ENCODE measurements at places on chromosomes 1 and 21.

- peak; percentile 72 for DNase-seq
Measured at GRCh38 chr1:160997323-160998038, 23.5 kb downstream of the F11R start.

- peak; percentile 86 for DNase-seq
Measured at GRCh38 chr21:44438531-44439210, 16.6 kb upstream of the LRRC3 start.

DNA sequence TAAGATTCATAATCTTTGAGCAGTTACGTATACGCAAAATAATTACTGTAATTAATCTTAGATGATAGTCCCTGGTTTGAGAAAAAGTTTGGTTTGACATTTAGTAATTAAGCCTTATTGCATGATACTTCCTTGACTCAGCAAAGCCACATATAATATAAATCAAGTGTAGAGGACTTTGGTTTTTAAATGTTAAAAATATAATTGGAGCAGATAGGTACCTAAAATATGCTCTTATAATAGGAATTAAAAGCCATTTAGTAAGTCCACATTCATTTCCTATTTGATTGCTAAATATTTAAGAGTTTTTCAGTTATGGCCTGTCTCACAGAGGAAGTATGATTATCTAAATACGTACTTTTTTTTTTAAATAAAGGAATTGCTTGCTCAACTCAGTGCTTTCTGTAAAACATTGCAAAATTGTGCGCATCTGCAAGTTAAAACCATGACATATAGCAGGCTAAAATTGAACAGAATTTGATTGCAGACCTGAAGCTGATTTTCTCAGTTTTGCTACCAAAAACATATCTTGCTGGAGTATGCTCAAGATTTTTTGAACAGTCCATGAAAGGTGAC lies 20.4 kb downstream of the RPE65 start:
- no peak for DNase-seq

- DNase-seq, result no peak
Measured at GRCh38 chr1:219119839-219120238, 53.8 kb upstream of the LYPLAL1 start.

DNA sequence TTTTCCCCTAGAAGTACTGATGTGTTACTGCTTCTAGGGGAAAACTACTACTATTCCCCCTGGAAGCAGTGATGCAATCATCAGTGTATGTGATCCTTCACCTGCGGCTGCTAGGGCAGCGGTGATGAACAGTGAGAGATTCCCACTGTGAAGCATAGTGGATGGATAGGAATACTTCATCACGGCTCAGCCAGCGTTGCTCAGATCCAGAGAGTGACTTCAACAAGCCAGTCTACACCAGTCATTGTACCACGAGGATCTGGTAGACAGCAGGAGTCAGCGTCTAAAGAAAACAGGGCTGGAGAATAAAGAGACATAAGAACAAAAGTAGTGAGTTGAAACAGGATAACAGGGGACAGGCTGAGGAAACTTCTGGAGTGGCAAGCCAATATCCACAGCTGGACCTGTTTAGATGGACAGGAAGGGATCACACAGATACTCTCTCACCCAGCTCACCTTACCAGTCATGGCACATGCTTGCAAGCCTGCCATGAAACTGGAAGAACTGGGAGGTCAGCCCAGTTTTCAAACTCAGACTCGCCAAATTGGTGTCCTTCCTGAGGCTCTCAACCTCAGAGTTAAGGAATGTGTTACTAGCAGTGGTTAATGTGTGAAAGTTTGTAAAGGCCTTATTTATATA lies 42.4 kb upstream of the LRRC52 start:
- no peak for DNase-seq

- DNase-seq, result peak; percentile 42
Measured at GRCh38 chr1:207818971-207819451, 67.2 kb downstream of the CD46 start.

GRCh38 chr1:30955448-30956015 lies 47.0 kb upstream of the SDC3 start:
- DNase-seq, result no peak

DNA sequence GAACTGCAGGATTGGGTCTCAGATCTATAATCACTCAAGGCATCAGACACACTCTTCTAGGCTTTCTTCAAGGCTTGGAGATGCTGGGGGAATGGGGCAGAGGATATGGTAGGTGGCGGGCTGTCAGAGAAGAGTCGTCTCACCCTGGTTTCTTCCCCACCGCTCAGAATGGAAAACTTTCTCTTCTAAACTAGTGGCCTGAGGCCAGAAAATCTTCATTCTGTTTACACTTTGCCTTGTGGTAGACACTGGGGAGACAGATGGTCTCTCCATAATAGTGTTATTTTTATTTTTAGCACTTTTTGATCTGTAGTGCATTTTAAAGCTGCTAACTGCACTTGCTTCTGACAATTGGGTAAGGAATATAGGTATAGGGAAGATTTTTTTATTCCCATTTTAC lies 2.6 kb downstream of the PRELP start:
- DNase-seq, result no peak

GRCh38 chr1:154616659-154617345 lies 8.8 kb upstream of the ADAR start:
- peak; percentile 70 for DNase-seq

- no peak for DNase-seq
Measured at GRCh38 chr1:172107316-172107975, 266.1 kb downstream of the DNM3 start.

DNA sequence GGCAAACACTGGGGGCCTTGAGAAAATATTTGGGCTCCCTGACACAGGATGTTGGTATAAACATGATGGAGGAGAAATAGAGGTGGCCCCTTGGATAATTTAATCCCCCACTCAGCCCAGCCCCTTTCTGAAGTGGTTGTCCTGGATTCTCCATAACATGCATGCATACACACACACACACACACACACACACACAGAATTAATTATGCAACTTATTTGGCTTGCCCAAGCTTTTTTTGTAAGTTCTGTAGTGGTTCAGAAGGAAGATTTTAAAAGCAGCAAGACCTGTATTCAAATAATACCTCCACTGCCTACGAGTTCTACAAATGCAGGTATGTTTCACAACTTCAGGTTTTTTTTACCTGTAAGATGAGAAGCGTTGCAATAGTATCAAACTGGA lies 15.0 kb downstream of the ATF3 start:
- DNase-seq, result no peak

DNA sequence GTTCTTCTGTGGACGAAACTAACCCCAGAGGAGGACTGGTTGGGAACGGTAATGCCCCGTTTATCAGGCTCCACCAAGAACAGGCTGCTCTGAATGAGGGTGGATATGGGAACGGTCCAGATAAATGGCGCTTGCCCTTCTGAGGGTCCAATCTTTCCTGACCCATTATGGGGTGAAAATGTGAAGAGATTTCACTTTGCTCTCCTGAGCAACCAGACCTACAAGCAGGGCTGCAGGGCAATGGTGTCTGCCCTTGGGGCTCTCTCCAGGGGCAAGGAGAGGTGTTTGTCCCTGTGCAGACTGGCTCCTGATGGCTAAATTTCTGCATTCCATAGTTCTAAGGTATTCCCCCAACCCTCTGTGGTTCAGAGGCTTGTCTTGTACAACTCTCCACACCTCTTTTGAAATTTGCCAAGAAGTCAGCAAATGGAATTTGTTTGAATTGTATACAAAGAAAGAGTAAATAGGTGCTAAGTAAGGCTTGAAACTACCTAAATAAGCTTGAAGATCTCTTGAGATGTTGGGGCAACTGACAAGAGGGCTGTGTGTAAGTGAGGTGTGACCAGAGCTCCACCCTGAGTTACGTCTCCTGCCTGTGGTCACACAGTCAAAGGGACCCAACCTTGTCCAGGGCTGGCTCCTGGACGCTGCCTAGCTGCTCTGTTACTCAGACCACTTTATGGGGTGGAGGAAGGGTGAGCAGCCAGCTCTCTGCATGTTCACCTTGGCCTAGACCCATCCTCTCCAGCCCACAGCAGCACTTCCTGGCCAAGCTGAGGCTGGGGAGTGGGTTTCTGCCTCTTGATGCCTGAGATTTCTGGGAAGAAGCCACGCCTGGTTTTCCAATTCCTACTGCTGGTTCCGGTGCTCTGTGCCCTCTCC lies 24.8 kb downstream of the SLC2A1 start:
- no peak for DNase-seq

DNA sequence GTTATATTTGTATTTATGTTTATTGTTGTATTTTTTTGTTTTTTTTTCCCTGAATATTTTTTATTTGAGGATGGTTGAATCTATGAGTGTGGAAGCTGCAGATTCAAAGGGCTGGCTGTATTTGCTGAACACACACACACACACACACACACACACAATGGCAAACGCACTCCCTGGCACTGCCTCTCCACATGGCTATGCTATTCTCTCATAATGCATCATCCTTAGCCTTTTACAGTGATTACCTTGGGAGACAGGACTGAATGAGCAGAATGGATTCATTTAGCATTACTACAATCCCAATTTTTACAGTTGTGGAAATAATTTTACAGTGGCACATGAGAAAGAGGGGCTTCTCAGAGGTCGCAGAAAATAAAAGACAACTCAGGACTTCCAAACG lies 390.1 kb downstream of the PCP4 start:
- DNase-seq, result no peak

- no peak for DNase-seq
Measured at GRCh38 chr21:38092051-38092450, 164.7 kb upstream of the KCNJ15 start.

DNA sequence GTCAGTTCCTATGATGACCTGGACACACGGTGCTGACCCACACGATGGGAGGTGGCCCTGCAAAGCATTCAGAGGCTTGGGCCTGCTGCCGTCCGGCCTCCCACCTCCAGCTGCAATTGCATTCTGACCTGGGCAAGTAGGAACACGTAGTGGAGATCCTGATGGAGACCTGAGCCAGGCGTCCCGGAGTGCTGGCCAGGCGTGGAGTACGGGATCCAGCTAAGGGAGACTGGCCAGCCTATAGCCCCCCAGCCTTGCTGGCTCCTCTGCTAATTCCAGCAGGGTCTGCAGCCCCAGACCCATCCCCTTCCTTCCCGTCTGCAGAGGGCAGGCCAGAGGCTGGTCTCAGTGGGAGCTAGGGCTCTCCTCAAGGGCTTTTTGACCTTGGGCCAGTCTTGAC lies 11.2 kb downstream of the CD46 start:
- DNase-seq, result no peak

DNA sequence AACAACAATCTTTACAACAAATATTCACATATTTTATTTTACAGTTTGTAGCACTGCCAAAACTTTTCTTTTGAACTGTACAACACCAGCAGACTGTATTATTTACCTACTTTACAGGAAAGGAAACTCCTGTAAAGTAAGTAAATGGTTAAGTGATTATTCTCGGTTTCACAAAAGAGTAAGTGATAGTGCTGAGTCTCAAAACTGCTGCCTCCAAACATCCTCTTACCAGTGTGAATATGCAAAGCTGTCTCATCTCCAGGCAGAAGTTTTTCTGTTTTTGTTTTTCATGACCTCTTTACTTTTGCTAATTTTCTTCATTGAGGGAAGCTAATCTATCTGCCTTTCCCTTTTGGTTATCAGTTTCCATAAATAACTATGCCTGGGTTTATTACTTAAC lies 286.7 kb downstream of the SRGAP2C start:
- no peak for DNase-seq

DNA sequence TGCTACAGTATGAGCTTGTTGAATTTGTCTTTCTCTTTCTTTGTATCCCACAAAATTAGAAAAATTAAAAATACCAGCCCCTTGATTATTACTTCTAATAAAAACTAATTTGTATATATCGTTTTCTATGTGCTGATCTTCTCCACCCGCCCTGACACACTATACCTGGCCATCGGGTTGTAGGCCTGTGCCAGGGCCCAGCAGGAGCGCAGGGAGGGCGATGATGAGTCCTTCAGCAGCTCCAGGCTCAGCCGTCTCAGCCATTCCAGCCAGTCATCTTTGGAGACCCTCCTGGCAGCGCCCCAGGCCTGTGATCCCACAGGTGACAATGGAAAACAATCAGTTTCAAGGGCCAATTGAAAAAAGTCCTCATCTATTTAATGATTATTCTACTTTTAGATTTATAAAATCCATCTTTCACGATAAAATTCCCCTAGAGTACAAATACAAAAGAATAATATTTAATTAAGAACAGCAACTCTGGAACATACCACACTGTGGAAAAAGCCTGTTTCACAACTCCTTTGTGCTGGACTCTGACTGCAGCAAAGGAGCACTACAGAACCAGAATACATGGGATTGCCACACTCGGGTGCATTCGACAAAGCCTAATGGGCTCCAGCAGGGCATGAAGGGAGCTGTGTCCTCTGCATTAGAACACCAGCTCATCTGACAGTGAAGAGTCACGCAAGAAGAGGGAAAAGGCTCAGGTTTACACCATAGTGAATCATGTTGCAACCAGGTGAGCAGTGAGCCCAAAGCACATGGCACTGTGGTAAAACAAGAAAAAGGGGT lies 15.4 kb downstream of the ANGPTL7 start:
- peak; percentile 74 for DNase-seq

DNA sequence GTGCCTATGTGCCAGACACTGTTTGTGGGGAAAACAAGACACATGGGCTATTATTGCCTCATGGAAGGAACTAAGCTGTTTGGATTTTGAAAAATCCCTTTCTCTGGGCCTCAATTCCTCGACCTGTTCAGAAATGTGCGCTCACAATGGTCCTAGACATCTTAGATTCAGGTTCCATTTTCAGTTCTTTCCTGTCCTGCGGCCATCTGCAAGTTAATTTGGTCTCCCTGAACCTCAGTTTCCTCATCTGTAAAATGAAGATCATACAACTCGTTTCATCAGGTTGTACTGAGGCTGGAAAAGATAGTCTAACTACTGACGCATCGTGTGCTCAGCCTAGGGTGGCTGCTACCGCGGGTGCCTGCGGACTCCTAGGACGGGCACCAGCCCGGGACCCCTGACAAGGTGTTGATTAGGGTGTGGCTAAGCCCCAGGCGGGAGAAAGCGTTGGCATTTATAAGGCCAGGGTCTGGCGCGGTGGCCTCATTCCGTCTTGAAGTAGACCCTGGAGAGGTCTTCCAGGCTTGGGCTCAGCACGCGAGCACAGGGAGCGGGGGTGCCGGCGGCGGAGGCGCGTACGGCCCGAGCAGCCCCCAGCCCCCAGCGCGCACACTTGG lies 493 bp upstream of the ELOA start:
- no peak for DNase-seq

GRCh38 chr1:164707868-164708331 lies 148.9 kb downstream of the PBX1 start:
- DNase-seq, result no peak

DNA sequence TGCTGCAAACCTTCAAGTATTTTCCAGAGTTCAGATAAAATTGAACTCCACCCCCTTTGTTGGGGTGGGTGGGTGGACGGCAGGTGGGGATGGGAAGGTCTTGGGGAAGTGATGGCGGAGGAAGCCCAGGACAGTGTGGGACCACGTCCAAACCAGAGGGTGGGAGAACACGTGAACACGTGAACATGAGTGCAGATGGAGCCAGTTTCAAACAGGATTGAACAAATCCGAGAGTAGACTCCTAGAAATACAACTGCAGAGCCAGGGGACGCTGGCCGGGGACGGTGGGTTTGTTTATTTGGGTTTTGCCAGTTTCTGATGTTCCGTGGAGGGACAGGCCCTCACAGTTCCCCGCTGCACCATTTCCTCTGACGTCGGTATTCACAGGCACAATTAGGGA lies 2.9 kb downstream of the KRTAP10-2 start:
- no peak for DNase-seq

GRCh38 chr1:87515781-87516180 lies 187.1 kb downstream of the LMO4 start:
- no peak for DNase-seq

GRCh38 chr1:248589334-248589733 lies 8.2 kb downstream of the OR2T10 start:
- no peak for DNase-seq

- DNase-seq, result no peak
Measured at GRCh38 chr21:15293240-15293639, 228.4 kb upstream of the NRIP1 start.

- no peak for DNase-seq
Measured at GRCh38 chr1:94535879-94536278, 5.7 kb downstream of the F3 start.
